ENCODE measurements at places on chromosomes 16 and 17. TPM values are rescaled to one million over a fixed set of nuclear protein-coding genes. Genes with fewer than 3 reads are reported as not detected.

The RAC3 gene
- total RNA-seq: 3.0 TPM

The PRSS33 gene
- total RNA-seq: not detected

The NPIPA8 gene
- total RNA-seq: 50.1 TPM

The ACSM2A gene
- total RNA-seq: 0.14 TPM

The CAPNS2 gene
- total RNA-seq: 0.50 TPM

The LIMD2 gene
- total RNA-seq: 14.8 TPM

The ABCC6 gene
- 3.7 TPM for total RNA-seq

The SERPINF2 gene
- 2.2 TPM for total RNA-seq

The NTN1 gene
- 0.41 TPM for total RNA-seq

The AGRP gene
- 8.0 TPM for total RNA-seq

The EPX gene
- not detected for total RNA-seq

The MRPL38 gene
- total RNA-seq: 42.3 TPM

The TNK1 gene
- 8.7 TPM for total RNA-seq

The TIMP2 gene
- total RNA-seq: 20.2 TPM

The ZNF423 gene
- 6.3 TPM for total RNA-seq

All from adrenal gland (tissue), 19 donors.